Left lung (tissue), 14 donors: ENCODE measurements at places on chromosomes 11 and 22.

DNA sequence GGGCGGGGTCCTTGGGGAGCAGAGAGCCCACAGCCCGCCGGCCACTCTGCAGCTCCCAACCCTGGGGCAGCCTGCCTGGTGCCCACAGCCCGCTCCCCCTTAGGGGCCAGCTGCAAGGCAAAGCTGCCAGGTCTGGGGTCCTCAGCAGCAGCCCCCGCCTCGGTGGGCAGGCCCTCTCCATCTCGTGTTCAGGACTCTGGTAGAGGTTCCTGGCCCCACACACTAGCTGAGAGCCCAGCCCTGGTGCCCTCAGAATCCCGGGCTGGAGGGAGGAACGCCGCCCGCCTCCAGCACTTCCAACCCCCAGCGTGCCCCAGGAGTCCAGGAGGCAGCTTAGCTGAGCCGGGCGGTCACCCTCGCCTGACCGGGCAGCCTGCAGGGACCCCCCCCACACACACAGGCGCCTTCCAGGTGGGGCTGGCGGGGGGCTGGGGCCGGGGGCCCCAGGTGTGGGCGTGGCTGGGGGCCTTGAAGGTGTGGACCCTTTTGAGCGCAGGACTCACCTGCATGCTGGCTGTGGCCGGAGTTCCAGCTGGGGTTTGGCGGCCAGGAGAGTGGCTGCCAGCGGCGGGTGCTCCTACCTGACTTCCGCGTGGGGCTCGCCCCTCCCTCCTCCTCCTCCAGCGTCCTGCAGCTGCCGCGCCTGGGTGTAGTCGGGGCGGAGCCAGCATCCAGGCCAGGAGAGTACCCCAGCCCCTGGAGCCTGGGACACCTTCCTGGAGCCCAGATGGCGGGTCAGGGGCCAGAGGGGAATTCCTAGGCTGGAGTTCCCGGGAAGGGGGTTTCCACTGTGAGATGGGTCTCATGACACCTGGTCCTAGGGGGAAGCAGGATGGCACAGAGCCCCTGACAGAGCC, at the start of gene ANO9:
ANO9 (minus strand) TSS at position 594 of the 857 bp plus-strand sequence; CDS start at position 509, 85 bp downstream.
- DNase-seq: no peak

GRCh38 chr11:16763746-16764145, 25.3 kb downstream of the C11orf58 start:
- DNase-seq: no peak

DNA sequence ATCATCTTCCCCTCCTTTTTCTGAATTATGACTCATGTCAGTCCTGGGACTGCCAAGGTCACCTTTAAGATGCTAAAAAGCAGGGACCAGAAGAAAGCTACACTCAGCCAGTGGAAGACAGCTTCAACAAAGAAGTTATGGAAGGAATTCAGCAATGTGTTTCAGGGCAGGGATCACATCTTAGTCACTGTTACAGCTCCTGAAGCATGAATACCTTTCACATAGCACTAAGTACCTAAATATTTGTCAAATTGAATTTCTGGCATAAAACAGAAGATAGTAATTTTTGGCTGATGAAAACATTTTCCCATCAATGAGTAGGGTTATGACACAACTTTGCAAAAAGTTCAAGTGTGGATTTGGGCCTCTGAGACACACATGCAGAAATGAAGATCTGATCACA, 5.2 kb downstream of the DDB1 start:
- DNase-seq: no peak

- DNase-seq: no peak
Observed at GRCh38 chr11:88384004-88384668, 46.6 kb upstream of the CTSC start.

DNA sequence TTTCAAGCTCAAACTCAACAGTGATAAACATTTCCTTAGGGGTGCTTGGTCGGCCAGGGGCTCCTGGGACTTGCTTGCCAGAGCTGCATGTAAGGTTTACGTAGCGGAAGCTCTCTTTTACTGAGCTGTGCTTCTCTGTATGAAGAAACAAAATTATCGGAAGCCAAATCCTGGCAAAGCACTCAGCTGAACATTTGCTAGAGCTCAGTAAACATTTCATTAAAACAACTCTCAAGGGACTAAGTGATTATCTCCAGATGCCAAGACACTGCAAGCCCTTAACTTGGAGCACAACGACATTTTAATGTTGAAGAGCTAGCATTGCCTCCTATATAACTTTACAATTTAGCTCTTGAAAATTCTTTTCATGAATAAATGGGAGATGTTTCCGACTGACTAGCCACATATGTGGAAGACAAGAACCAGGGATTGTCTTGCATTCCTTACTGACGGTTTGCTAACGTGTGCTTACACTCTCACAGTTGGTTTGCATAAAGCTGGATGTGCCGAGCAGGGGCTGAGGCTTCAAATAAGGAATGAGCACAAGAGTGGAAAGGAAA, 43.4 kb downstream of the SCUBE2 start:
- peak; percentile 93 for DNase-seq

DNA sequence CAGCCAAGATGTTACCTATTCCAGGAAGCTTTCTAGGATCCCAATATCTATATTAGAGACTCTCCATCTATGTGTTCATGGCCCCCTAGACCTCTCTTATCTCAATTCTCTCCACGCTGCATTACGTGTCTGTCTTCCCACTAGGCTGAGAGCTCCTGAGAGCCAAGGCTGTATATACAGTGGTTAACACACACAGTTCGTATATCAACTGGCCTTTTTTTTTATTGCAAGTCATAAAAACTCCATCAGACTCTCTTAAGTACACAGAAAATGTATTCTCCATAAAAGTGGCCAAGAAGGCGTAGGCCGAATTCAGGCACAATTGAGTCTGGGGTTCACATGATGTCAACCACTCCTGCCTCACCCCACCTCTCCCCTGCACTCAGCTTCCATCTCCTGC, 115.9 kb downstream of the TRIM29 start:
- no peak for DNase-seq

- peak; percentile 21 for DNase-seq
Observed at GRCh38 chr11:103091064-103091800, 728 bp downstream of the DCUN1D5 start.
